ENCODE measurements at places on chromosomes 6 and 20.
A peak's percentile ranks its signal among the peaks of the same experiment; 100 is the strongest.

DNA sequence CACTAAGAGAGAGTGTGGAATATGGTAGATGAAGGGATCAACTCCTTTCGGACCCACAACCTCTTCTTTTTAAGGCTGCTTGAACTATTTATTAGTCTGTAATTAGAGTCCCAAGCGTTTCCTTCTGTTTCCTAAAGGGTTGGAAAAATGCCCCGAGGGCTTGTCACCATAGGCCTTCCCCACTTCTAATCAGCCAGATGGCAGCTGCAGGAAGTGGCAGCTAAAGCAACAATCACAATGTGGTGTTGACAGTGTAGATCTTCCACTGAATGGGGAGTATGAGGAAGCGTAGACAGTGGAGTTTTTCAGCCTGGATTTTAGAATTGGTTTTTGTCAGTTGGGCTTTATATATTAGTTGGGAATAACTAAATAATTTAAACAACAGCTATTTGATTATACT lies 40.6 kb downstream of the SLC35D3 start:
- no peak for DNase-seq

DNA sequence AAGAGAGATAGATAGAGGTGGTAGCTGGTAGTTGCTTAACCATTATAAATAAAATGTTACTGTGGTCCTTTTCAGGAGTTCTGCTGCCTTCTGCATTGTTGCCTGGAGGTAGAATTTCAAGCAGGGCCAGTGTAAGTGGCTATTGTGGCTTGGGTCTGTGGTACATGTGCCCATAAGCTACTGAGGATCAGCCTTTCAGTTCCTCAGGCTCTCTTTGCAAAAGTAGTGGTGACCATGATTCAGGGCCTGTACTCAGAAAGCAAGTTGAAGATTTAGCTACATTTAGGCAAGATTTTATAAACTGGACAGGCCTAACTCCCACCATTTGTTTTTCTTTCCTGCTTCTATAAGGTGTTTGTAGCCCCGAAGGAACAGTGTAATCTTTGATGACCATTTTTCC lies 199.0 kb downstream of the PDE7B start:
- no peak for DNase-seq

GRCh38 chr20:30594112-30594511 lies 663.4 kb upstream of the DEFB115 start:
- no peak for DNase-seq

GRCh38 chr6:33207552-33208090 lies 679 bp upstream of the RING1 start:
- no peak for DNase-seq

GRCh38 chr6:73209117-73209516 lies 16.2 kb downstream of the KHDC1L start:
- no peak for DNase-seq

- peak; percentile 20 for DNase-seq
These were observed 195.7 kb upstream of the CITED2 start for GRCh38 chr6:139570166-139570565.

- DNase-seq = no peak
These were observed 205.9 kb upstream of the TAB2 start for GRCh38 chr6:149111556-149112115.

DNA sequence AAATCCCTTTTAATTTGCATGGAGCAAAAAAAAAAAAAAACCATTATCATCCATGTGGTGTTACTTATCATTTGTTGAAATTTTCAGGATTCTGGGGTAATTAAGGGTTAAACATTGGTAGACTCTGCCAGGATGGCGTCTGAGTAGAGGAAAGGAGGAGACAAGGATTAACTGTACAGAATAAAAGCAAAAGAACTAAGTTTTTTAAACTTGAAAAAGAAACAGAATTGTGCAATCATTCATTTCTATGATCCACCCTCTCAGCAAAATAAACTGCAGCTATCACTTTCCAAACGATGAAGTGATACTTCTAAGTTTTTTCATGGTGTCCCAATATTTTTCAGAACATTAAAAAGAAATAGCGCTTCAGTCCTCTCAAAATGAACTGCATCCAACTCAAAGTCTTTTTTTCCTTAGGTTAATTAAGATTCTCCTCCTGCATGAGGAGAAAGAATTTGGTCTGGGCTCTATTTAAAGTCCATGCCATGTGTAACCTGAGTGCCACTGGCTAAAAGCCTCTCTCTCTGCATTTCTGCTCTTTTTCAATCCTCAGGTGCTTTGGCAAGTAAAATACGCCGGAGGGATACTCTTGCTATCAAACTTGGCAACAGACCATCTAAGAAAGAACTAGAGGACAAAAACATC lies 69.5 kb upstream of the LTV1 start:
- DNase-seq = peak; percentile 8

DNA sequence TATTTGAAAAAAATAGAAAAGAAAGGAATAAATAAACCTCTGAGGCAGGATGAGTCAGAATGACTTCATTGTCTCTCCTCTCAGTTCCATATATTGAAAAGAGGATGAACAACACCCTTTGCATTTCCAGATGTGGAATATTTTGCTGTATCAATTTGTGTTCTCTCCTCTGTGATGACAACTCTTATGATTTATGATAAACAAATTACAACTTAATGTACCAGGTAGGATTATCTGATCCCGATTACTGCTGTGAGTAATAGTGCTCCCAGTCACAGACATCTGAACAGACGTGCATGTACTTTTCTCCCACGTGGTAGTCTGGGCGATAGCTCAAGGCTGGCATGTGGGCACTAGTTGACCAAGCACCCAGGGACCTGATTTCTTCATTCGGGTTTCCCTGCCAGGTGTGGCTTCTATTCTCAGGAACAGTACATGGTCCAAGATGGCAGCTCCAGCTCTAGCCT lies 142.1 kb upstream of the SULF2 start:
- peak; percentile 18 for DNase-seq

GRCh38 chr20:5434116-5434515 lies 117.4 kb upstream of the PROKR2 start:
- DNase-seq = no peak

DNA sequence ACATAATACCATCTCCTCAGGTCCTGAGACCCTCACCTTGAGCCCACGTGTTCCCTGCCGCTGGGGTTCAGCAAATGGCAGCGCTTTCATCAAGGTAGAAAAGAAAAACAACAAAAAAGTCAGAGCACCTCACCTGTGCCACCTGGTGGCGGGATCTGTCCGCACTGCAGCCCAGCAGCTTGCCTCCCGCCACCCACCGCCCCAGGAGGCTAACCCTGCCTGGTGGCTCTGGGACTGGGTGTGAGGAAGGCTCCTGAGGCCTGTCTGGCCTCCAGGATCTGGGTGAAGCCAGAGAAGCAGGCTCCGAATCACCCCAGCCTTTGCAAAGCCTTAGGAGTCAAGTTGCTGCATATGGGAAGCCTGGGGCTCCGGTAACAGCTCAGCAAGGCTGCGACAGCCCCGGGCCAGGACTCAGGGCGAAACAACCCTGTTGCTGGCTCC lies 270.8 kb downstream of the BMP7 start:
- DNase-seq = peak; percentile 11

DNA sequence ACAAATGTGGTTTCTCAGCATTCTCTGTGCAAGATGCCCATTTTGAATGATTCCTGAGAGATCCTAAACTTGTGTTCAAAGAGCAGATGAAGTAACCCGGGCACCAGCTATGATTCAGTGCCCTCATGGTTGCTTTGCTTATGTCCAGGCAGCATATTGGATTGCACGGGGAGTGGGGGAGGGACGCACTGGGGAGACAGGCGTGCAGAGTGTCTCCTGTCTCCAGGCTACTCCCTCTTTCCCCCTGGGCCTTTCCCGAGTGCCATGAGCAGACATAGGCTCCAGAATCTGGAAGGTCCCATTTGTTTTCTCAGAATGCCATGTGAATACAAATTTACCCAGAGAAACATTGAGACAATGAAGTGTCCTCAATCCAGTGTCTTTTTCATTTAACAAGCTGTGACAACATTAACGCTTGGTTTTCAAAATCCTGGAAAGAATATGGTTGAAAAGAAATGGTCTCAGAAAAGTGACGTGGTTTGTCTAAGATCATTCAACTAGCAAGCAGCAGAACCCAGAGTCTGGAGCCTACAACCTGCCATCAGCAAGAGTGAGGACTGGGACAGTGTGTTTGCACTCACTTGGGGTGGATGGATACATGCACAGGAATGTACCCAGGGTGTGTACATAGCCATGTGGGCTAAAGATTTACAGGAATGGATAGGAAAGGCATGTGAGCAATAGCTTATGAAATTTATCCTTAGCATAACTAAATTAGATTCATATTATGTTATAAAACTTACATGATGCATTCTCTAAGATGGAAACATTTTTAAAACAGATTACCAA lies 4.2 kb downstream of the SYNDIG1 start:
- DNase-seq = no peak
